ENCODE measurements at places on chromosomes 12 and 14. TPM values are rescaled to one million over a fixed set of nuclear protein-coding genes. Genes with fewer than 3 reads are reported as not detected.

DNA sequence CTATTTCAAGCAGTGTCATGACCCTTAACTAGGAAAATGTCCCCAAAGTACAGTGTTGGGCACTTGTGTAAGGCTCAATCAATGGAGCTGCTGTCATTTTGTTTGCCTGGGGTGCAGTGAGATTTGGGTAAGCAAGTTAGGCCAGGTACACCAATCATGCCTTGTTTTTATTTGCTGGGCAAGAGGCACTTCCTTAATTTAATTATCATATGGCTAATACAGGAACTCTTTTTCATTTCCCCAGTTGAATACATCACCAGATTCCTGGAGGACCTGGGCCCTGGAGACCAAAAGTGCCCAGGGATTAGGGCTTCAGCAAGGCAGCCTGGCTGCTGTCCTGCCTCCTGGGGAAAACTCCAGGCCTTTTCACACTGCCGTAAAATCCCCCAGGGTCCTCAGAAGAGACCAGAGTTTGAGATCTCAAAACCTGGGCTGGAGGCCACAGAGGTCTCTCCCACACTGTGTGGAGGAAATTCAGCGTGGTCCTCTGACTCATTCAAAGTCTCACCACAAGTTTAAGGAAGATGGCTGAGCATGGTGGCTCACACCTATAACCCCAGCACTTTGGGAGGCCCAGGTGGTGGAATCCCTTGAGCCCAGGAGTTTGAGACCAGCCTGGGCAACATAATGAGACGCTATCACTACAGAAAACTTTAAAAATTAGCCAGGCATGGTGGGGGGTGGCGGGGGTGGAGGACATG lies 28.4 kb upstream of the FOXN3 start:
- no peak overlapping the region for H3K27ac ChIP-seq
- no peak overlapping the region for H3K4me3 ChIP-seq
- DNase-seq = no peak
- peaks cover 8% of the 10 kb centered on the region for H3K4me1 ChIP-seq

- H3K36me3 ChIP-seq = peaks cover 9% of the 10 kb centered on the region
- H3K4me1 ChIP-seq = peaks cover 38% of the 10 kb centered on the region
- DNase-seq = no peak
- no peaks in the 10 kb centered on the region for H3K27me3 ChIP-seq
- H3K27ac ChIP-seq = no peak overlapping the region
Observed at GRCh38 chr12:65168681-65169319, 583 bp upstream of the LEMD3 start.

Gene CLMN
- 40.1 TPM for total RNA-seq

GRCh38 chr12:69534389-69534822 lies 50.9 kb upstream of the CCT2 start:
- H3K27ac ChIP-seq = no peak overlapping the region
- no peaks in the 10 kb centered on the region for H3K36me3 ChIP-seq
- no peaks in the 10 kb centered on the region for H3K4me1 ChIP-seq
- H3K4me3 ChIP-seq = no peak overlapping the region
- DNase-seq = no peak

Gene SLC4A8
- total RNA-seq = 9.1 TPM

GRCh38 chr14:74414403-74415114 lies 11.5 kb downstream of the SYNDIG1L start:
- H3K4me1 ChIP-seq = peaks cover 11% of the 10 kb centered on the region
- no peaks in the 10 kb centered on the region for H3K27me3 ChIP-seq
